ENCODE measurements at places on chromosomes 5 and 9. TPM values are rescaled to one million over a fixed set of nuclear protein-coding genes. Genes with fewer than 3 reads are reported as not detected.

The KIF24 gene
- polyA plus RNA-seq: 11.6 TPM

The PCDHB15 gene
- polyA plus RNA-seq: 8.0 TPM

The PMPCA gene
- polyA plus RNA-seq: 40.6 TPM

The WNK2 gene
- 18.0 TPM for polyA plus RNA-seq

The WNT8A gene
- not detected for polyA plus RNA-seq

The NUTM2F gene
- polyA plus RNA-seq: not detected

The SLC1A3 gene
- polyA plus RNA-seq: 14.3 TPM

DNA sequence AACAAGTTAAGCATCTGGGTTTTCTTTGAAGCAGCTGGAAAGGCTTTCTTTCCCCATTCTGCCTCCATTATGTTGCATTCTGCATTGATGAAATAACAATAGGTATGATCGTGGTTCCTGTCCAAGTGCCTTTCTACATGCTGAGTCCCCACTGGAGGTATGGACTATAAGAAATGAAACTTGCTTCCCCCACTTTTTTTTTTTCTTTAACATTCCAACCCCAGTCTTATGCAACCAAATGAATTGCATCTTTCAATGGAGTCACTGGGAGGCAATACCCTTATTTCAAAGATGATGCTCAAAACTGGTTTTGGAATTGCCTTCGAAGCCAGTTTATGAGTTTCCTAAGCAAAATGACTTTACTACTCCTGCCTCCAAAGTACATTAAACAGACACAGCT lies 58.9 kb downstream of the ARSB start:
- DNase-seq: no peak

DNA sequence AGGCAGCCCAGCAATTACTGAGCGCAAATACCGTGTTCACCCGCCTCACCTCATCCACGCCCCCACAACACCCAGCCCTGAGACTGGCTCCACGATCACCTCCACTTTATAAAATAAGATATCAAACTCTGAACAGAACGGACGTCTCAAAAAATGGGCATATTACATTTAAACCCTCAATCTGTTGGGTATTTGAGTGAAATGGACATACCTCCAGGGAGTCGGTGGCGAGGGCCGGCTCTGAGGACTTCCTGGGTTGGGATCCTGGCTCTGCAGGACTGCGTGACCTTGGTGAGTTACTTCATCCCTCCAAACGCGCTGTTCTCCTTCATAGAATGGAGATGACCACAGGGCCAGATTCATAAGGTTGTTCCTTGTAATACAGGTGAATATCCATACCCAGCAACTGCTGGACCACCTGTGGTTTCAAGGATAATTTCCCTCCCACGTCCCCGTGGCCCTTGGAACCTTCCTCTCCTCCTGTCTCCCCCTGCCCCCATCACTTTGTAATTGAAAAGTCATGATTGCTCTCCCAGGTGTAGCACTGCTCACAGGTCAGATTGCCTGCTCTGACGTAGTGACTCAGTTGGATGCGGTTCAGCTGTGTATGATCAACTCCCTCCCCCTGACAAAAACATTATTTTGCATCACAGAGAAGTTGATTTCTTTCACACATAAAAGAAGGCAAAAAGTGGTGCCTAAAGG lies 135.6 kb downstream of the KCNIP1 start:
- DNase-seq: no peak

- no peak for DNase-seq
Measured at GRCh38 chr9:12847561-12847960, 72.7 kb downstream of the LURAP1L start.

GRCh38 chr9:31671011-31671410 lies 713.4 kb upstream of the ACO1 start:
- no peak for DNase-seq

GRCh38 chr9:135008416-135008815 lies 79.1 kb upstream of the OLFM1 start:
- DNase-seq: no peak

DNA sequence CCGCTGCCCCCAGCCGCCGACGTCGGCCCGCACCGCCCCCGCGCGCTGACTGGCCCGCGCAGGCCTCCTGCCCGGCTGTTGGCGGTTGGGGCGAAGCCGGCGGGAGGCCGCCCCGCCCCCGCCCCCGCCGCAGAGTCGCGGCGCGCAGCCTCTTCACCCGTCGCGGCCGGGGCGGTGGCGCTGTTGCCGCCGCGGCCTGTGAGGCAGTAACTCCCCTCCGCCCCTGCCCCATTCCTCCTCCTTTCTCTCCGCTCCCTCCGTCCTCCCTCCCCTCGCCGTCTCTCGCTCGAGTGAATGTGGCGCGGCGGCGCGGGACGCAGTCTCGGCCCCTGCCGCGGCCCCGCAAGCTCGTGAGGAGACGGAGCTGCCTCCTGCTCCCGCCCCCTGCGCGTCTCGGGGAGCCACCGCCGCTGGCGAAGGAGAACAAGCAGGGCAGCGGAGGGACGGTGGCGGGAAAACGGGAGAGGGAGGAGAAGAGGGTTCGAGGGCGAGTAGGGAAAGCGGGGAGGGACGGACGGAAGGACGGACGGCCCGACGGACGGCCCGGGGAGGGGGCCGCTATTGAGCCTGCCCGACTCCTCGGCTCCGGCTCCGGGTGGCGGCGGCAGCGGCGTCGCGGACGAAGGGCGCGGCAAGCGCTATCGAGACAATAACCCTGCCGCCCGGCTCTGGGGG lies 637 bp upstream of the ERBIN start:
- peak; percentile 90 for DNase-seq

- no peak for DNase-seq
Measured at GRCh38 chr9:13769641-13770040, 490.1 kb upstream of the MPDZ start.

- DNase-seq: no peak
Measured at GRCh38 chr5:57778501-57779091, 296.0 kb upstream of the ACTBL2 start.

GRCh38 chr5:94884311-94884710 lies 265.8 kb downstream of the SLF1 start:
- DNase-seq: no peak

GRCh38 chr9:27412963-27413362 lies 111.1 kb upstream of the IFNK start:
- no peak for DNase-seq

DNA sequence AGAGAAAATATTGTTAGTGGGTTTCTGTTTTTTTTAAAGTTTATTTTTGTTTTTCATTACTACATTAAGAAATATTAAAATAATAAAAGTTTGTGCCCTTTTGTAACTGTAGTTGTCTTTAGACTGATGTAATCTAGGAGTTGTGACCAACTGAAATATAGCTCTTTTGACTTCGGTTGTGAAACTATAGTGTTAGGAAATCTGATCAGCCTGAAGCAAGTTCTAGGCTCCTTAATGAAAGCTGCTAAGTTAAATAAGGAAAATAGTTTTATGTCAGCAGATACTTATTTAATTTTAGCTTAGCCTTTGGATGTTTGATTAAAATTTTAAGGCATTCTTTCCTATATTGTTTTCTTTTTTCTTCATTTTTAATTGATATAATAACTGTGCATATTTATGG lies 14.2 kb downstream of the AP3S1 start:
- no peak for DNase-seq

DNA sequence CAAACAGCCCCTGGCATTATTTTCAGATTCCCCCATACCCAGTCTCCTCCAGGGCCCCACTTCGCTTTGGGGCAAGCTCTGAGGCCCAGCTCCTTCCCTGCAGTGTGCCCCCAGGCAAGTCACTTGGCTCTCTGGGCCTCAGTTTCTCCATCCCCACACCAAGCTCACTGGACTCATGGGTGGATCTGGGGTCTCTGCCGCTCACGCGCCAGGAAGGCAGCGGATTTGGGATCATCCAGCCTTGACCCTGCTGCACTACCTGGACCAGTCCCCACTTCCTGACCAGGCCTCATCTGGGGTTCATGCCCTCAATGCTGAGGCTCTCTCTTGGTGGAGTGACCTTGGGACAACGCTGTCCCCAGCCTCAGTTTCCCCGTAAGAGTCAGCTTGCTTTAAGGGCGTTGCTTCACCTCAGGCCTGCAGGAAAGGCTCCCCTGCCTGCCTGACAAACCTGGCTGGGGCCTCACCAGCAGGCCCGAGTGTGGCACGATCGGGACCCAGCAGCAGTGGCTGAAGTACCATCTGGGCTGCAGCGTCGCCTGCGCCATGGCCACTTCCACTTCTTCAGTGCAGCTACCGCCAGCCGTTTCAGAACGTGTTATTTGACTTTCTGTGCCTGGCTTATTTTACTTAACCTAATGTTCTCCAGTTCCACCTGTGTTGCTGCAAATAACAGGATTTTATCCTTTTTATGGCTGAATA lies 519.6 kb upstream of the SEMA6A start:
- no peak for DNase-seq

- DNase-seq: no peak
Measured at GRCh38 chr5:67416986-67417385, 220.4 kb upstream of the CD180 start.

DNA sequence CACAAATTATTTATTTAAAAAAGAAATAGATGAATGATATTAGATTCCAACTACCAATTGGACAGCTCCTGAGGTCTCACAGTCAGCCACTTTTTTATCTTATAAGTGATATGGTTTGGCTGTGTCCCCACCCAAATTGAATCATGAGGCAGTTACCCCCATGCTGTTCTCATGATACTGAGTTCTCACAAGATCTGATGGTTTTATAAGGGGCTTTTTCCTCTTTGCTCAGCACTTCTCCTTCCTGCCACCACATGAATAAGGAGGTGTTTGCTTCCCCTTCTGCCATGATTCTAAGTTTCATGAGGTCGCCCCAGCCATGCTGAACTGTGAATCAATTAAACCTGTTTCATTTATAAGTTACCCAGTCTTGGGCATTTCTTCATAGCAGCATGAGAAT lies 12.9 kb downstream of the NLN start:
- DNase-seq: no peak

GRCh38 chr5:114208120-114208519 lies 153.8 kb upstream of the KCNN2 start:
- DNase-seq: no peak

DNA sequence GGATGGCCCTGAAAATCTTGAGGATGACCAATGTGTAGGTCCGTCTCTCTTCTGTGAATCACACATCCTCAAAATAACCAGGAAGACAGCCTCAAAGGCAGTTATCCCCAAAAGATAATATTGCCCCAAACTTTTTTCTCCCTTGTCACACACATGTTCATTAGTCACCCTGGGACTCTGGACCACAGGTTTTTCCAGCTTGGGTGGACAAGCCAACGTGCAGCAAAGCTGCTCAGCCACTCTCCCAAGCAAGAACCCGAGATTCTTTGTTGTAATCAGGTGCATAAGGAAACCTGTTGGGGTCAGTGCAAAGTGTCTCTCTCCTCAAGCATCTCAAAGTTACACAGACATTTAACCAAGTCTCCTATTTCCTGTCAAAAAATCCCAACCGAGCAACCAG lies 196.6 kb downstream of the GNA14 start:
- no peak for DNase-seq

DNA sequence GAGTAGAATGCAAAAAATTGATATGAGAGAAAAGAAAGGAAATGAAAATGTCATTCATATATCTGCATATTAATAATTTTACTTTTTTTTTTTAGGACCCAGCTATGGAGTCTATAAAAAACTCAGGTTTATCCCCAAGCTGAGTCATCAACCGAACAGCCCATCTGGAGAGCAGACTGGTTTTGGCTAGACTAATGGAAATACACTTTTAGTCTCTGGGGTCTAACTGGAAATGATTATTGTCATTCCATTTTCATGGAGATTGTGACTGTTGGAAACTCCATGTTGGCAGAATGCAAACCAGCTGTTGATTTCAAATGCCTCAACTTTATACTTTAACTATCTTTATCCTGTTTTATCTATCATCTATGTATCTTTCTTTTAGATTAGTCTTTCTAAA lies 28.7 kb downstream of the ANXA1 start:
- peak; percentile 87 for DNase-seq

DNA sequence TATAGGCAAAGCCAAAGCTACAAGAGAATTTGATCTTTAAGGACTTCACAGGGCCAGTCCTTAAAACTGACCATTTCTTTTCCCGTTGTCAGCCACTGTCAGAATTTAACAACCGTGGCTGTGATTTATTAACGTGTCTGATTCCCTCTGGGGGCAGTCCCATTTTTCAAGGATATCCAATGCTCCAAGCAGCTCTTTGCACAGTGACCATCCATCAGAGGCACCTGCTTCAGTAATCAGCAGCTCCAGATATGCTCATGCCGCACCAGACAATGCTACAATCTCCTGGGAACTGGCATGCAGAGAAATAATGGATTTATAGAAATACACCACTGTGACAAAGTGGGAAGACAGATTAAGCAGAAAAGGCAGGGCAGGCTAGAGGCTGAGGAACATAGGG lies 163.3 kb upstream of the PPP1R2B start:
- DNase-seq: no peak
